ENCODE measurements at places on chromosomes 4 and X.

- DNase-seq = no peak
These were observed 415.1 kb downstream of the AFF2 start for GRCh38 chrX:148915474-148915873.

GRCh38 chrX:19954335-19955096 is 36.3 kb downstream of the BCLAF3 start:
- DNase-seq = no peak

GRCh38 chrX:41412261-41413081 is 34.7 kb upstream of the NYX start:
- DNase-seq = no peak

GRCh38 chrX:48489296-48489695 is 13.3 kb downstream of the FTSJ1 start:
- DNase-seq = no peak

DNA sequence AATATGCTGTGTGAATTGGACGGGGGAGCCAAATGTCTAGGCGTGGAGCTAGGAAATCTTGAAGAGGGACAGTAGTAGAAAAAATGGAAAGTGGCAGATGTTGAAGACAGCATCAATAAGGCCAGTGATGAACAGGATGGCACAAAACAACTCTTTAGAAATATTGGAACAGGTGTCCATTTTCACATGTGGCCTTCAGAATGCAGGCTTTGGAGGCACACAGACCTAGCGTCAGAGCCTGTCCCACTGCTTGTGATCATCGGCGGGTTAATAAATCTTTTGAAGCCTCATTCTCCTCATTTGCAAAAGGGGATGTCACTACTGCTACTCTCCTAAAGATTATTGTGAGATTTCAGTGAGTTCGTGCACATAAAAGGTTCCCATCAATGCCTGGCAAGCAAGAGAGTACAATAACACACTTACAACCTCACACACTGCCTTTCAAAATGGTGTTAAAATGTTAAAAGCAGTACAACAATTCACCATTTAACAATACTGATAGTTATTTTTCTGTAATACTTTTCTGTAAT is 2.4 kb downstream of the PDLIM3 start:
- DNase-seq = no peak

- DNase-seq = no peak
These were observed 766.7 kb upstream of the TENM3 start for GRCh38 chr4:181476508-181476890.

DNA sequence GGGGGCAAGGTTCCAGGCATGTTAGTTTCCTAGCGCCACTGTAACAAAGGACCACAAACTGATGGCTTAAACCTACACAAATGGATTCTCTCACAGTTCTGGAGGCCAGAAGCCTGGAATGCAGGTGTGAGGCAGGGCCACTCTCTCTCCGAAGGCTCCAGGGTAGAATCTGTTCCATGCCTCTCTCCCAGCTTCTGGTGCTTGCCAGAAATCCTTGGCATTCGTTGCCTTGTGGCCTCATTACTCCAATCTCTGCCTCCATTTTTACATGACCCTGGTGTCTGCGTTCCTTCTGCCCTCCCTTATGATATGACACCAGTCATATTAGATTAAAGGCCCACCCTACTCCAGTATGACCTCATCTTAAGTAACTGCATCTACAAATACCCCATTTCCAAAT is 39.6 kb downstream of the CLDN34 start:
- DNase-seq = no peak

GRCh38 chr4:138773321-138773720 is 242.3 kb upstream of the NOCT start:
- DNase-seq = no peak

DNA sequence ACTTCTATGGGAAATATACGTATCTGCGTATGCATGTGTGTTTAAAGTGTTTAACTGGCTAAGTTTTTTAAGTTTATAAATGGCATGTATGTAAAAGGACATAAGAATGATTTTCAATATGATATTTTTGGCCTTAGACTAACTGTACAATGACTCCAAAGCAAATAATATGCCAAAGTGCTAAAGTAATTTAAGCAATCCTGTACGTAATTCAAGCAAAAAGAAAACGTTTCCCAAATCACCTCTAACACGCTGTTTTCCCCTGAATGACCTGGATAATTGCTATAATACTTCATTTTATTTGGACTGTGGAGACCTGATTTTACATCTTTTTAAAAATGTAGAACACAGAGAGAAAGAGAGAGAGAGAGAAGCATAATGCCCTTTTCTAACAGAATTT is 183.0 kb upstream of the HAND2 start:
- DNase-seq = no peak
